ENCODE measurements at places on chromosomes 7 and 10.

DNA sequence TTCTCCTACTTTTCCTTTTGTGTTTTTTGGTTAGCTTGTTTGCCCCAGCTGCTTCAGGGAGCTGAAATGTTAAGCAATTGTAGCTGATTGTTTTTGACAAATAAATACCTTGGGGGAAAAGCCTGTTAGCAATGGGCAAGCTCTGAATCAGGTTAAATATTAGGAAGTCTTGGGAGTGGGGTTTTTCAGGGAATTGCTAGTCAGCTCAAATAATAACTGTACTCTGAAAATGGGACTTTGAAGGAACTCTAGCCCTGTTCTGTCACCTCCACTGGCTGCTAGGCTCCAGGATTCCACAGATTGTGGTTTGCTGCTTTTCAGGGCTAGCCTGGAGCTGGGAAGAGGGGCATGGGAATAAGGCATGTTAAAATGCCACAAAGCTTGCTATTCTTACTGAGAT is 39.5 kb downstream of the ADK start:
- no peak for DNase-seq

- DNase-seq, result no peak
Measured at GRCh38 chr7:80775482-80775881, 137.0 kb downstream of the CD36 start.

- DNase-seq, result no peak
Measured at GRCh38 chr7:18866359-18867036, 250.9 kb downstream of the TWIST1 start.

DNA sequence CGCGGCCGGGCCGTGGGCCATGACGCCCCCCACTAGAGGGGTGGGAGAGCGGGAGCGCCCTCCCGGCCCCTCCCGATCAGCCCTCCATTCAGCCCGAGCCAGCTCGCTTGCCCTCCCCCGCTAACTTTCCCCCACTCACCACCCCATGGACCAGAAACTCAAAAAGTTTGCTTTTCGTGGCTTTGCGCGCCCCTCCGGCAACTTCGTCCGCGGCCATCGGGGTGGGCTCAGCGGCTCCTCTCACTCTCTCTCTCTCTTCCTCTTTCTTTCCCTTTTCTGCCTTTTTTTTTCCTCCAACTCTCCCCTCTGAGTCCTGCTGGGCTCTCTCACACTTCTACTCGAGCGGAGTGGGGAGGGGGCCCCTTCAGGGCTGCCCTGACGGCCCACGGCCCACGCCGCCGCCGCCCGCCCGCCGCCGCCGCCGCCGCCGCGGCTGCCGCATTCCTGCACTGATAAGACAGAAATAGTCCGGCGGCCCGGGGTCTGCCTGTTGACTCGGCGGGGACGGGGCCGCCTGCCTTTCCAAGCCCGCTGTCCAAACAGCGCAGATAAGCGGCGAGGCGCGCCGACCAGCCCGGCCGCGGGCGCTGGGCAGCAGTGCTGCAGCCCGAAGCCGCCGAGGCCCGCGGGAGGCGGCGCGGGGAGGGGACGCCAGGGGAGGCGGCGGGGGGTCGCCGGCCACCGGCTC is at the start of gene SMARCD3:
TSS of gene SMARCD3 (minus strand) at position 349 of the 688 bp plus-strand sequence. CDS start at position 217, 132 bp downstream.
- no peak for DNase-seq

- no peak for DNase-seq
Measured at GRCh38 chr7:18352339-18353255, 143.0 kb upstream of the HDAC9 start.

GRCh38 chr10:86700851-86701617 is 32.7 kb downstream of the LDB3 start:
- no peak for DNase-seq

DNA sequence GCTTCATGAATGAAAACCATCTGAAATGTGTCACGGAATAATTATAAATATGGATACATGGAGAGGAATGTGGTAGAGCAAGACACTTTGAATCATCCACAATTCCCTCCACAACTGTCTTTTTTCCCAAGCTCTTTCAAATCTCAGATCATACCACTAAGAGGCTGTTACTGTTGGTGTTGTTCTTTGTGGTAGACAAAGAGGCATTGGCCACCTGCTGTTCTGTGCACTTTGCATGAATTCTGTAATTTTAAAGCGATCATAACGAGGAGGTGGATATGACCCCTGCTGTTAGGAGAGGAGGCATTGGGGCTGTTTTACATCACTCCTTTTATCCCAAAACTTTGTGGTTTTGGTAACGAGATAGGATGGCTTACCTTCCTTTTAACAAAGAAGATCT is 141.2 kb upstream of the KLF6 start:
- no peak for DNase-seq

DNA sequence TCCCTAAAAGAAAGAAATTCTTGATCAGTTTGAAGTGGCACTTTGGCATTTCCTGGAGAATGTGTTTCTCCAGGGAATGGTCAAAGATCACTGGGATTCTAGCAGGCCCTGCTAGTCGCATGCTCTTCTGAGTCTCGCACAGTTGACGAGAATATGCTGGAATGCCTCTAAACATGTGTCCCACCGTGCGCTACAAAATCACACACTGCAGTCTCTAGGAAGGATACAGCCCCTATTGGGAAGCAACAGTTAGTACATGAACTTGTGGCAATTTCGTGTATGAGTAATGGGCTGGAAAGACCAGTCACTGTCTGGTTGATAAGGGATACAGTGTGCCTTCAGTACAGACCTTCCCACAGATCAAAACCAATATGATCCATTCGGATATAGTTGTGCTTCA is 257.9 kb downstream of the PRPF18 start:
- DNase-seq, result no peak

GRCh38 chr7:16934722-16935340 is 53.0 kb upstream of the AGR3 start:
- no peak for DNase-seq

GRCh38 chr10:131264110-131264788 is 47.3 kb downstream of the TCERG1L start:
- DNase-seq, result no peak
